ENCODE measurements at places on chromosomes 13 and 19.

GRCh38 chr19:30344446-30345425 lies 27.4 kb upstream of the ZNF536 start:
- no peak for DNase-seq

- peak; percentile 24 for DNase-seq
Observed at GRCh38 chr19:37817180-37817981, 38.0 kb upstream of the ZNF573 start.

DNA sequence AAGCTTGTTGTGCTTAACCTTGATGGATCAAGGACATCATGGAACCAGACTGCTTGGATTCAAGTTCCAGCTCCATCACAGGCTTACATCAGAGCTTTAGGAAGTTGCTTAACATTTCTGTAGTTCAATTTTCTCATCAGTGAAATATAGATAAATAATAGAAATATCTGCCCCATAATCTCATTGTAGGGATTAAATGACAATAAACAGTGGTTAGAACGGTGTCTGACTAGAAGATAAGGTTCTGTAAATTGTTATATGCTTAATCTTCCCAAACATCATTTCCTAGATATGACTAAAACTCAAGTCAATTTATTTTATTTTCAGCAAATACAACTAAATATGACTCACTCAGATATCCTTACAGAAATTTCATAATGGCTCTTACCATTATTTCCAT lies 83.5 kb downstream of the SLITRK1 start:
- DNase-seq, result peak; percentile 45

DNA sequence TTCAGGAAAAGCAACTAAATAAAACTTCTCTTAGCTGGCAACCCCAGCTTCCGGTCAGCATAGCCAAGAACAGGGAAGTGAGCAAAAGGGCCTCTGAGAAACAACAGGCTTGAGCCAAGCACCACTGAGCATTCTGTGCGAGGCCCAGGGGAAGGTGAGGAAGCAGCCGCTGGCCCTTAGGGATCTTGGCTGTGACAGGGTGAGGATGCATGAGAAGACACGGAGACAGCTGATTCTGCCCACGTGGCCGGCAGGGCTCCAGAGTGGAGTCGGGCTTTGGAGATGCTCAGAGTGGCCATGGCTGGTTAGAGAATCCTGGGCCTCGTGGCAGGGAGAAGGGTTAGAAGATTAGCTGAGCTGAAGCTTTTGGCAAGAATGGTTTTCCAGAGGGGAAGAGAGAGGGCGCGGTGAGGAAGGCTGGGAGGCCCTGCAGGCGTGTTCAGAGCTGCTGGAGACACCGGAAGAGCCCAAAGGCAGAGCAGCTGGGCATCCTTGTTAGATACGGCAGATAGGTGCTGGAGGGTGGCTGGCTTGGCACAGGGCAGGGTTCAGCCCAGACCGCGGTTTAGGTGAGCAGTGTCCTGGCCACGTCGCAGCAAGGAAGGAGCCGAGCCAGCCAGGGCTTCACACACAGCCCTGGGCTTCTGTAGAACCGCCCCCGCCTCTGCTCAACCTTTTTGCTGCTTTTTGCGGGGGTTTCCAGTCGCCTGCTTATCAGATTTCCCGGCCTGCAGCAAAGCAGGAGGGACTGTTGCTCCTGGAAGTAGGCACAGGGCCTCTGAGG lies 17.3 kb downstream of the UPF1 start:
- peak; percentile 77 for DNase-seq

GRCh38 chr13:102117175-102117831 lies 284.5 kb downstream of the FGF14 start:
- DNase-seq, result no peak

DNA sequence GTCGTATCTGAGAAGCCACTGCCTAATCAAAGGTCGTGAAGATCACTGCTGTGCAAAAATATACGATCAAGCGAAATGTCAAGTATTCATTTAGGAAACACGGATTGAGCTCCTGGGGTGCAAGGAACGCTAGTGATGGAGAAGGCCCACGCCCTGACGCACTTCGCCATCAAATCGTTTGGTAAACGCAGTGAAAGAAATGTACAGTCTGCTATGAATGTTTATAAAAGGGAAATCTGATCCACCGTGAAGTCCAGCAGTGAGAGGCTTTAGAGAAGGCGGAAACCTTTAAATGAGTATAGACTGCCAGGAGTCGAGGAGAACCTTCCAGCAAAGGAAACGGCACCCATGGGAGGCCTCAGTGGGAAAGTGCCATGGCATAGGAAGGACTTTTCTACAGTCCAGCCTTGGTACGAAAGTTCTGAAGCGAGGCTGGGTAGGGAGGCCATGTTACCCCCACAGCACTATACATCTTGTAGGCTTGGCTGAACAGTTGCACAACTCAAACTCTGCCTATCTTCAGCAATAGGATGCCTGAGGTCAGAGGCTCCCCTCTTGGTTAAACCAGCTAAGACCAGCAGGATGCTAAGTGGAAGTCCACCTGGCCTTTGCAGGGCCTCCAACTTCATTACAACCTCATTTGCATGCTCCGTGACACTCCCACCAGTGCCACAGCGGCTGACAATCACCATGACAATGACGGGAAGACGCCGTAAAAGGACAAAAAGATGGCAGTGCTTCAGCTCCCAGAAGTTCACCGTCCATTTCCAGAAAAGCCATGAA lies 20.4 kb downstream of the PCID2 start:
- no peak for DNase-seq

GRCh38 chr19:48363500-48363809 lies 285 bp downstream of the TMEM143 start:
- DNase-seq, result no peak

DNA sequence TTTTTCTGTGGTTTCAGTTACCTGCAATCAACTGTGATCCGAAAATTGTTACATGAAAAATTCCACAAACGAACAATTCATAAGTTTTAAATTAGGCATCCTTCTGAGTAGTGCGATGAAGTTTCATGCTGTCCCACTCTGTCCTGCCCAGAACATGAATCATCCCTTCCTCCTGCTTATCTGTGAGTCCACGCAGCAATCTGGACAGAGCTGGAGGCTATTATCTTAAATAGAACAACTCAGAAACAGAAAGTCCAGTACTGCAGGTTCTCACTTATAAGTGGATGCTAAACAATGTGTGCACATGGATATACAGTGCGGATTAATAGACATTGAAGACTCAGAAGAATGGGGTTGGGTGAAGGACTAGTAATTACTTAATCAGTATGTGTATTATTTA lies 583.7 kb upstream of the SPRY2 start:
- DNase-seq, result no peak

GRCh38 chr13:30021611-30022010 lies 171.2 kb upstream of the UBL3 start:
- peak; percentile 57 for DNase-seq

DNA sequence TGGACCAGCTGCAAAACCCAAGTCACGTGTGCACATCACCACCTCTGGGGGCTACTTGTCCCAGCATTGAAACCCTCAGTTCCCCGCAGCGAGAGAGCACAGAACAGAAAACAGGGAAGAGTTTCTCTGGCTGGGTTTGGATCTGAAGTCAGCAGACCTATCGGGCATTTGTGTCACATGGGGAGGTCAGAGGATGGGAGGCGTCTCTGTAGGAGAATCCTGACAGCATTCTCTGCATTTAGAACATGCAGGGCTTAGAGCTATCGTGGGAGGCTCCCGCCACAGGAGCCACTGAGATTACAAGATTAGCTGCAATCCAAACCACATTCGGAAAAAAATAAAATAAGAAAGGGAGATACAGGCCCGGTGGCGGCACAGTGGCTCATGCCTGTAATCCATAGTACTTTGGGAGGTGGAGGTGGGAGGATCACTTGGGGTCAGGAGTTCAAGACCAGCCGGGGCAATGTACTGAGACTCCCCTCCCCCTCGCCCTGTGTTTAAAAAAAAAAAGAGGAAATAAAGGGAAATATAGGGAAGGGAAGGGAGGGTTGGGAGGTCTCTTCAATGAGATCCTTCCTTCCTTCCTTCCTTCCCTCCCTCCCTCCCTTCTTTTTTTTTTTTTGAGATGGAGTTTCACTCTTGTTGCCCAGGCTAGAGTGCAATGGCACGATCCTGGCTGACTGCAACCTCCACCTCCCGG lies 2.9 kb upstream of the TLE6 start:
- no peak for DNase-seq

DNA sequence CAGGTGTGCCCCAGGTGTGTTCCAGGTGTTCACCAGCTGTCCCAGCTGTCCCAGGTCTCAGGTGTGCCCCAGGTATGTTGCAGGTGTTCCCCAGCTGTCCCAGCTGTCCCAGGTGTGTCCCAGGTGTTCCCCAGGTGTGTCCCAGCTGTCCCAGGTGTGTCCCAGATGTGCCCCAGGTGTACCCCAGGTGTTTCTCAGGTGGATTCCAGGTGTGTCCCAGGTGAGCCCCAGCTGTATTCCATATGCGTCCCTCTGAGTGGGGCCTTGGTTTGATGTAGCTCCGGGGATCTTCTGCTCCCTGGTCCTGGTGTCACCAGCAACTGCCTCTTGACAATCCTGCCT lies 719 bp upstream of the GRK1 start:
- DNase-seq, result no peak

- DNase-seq, result peak; percentile 58
Observed at GRCh38 chr13:97211300-97211699, 10.8 kb upstream of the MBNL2 start.

- DNase-seq, result no peak
Observed at GRCh38 chr13:48393030-48393697, 19.7 kb downstream of the LPAR6 start.

- DNase-seq, result no peak
Observed at GRCh38 chr19:55088021-55088451, 12.4 kb downstream of the EPS8L1 start.

DNA sequence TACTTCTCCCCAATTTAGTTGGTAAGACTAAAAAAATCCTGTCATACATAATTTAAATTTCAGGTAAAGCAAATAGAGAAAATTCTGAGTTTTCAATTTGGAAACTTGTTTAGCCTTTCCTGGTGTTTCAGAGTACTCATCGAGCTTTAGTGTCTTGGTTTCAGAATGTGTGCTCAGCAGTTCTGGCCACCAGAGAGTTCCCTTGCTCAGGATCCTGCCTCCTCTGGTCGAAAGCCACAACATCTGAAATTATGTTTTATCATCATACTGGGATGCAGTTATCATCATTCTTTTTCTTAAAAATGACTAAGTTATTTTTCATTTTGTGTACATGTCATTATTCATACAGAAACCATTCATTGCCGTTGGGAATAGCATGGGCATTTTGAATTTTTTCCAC lies 263.2 kb upstream of the SPRY2 start:
- no peak for DNase-seq

DNA sequence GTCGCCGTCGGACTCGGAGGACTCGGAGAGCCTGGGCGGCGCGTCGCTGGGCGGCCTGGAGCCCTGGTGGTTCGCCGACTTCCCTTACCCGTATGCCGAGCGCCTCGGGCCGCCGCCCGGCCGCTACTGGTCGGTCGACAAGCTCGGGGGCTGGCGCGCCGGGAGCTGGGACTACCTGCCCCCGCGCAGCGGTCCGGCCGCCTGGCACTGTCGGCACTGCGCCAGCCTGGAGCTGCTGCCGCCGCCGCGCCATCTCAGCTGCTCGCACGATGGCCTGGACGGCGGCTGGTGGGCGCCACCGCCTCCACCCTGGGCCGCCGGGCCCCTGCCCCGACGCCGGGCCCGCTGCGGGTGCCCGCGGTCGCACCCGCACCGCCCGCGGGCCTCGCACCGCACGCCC lies 2.5 kb upstream of the GRWD1 start:
- DNase-seq, result no peak

DNA sequence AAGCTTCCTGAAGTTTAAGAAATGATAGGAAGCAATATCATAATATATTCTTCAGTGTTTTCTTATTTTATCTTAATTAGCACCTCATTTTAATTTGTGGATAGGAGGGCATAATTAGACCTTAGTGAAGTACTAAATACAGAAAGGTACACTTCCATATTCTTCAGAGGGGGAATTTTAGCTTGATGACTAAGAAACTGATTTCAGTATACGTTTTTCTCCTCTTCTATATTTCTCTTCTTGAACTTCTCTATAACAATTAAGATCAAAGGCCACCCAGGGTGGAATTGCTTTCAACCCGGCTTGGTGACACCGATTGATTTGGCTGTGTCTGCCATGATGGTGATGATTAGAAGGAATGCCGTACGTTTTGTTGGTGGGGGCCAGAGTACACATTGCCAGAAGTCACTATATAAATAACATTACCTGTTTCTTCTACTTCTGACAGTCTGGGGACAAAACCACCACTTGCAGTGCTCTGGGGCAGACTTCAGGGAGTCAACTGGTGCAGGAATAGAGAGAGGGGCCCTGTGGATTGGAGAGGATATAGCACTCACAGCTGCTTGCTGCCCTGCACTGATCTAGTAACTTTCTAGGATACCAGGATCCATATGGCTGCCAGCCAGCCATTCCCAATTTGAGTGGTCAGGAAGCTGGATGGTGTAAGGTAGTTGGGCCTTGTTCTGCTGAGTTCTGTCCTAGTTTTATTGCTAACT lies 73.8 kb downstream of the SPATA13 start:
- DNase-seq, result no peak

- DNase-seq, result peak; percentile 37
Observed at GRCh38 chr13:43132257-43132656, 108.9 kb downstream of the DNAJC15 start.

- DNase-seq, result peak; percentile 6
Observed at GRCh38 chr19:31450696-31451095, 101.5 kb upstream of the TSHZ3 start.

GRCh38 chr19:1069009-1069779 lies 2.2 kb downstream of the ARHGAP45 start:
- DNase-seq, result no peak

GRCh38 chr13:98405690-98406344 lies 171.1 kb downstream of the STK24 start:
- DNase-seq, result no peak

- no peak for DNase-seq
Observed at GRCh38 chr19:54644056-54644455, 13.8 kb downstream of the LILRB1 start.

DNA sequence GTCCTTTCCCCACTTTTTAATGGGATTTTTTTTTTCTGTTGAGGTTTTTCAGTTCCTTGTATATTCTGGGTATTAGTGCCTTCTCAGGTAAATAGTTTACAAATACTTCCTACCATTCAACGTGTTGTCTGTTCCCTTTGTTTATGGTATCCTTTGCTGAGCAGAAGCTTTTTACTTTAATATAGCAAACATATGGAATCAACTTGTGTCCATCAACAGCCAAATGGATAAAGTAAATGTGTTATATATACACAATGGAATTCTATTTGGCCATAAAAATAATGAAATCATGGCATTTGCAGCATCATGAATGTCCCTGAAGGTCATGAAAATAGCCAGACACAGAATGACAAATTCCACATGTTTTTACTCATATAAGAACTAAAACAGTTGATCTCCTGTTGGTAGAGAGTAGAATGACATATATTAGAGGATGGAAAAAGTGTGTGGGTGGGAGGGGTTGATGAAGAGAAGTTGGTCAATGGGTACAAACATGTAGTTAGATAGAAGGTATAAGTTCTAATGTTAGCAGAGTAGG lies 500.8 kb downstream of the SLITRK6 start:
- no peak for DNase-seq
